ENCODE measurements at places on chromosomes 1 and 21. TPM values are rescaled to one million over a fixed set of nuclear protein-coding genes. Genes with fewer than 3 reads are reported as not detected.
A peak's percentile ranks its signal among the peaks of the same experiment; 100 is the strongest.

GRCh38 chr1:13830170-13830569, 130.2 kb downstream of the PRDM2 start:
- no peak for DNase-seq

GRCh38 chr1:224170343-224170742, 12.7 kb upstream of the DEGS1 start:
- DNase-seq = no peak

Gene SLC16A1
- total RNA-seq = 79.1 TPM

- no peak for DNase-seq
Observed at GRCh38 chr1:213131851-213132655, 81.0 kb downstream of the RPS6KC1 start.

DNA sequence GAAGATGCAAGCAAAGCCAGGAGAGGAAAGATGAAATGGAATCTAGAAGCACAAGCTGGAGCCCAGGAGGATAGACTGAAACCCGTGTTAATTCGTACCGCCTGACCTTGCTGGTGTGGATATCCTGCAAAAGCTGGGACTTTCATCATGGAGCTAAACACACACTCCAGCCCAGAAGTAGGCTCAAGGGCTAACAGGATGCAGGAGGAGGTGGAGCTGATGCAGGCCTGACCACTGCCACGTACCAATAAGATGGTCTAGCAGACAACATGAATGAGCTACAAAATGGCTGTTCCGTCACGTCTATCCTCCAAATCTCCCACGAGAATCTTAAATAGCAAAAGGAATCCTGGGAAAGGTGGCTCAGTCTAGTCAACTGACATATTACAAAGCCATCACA, 270.3 kb downstream of the SDCCAG8 start:
- DNase-seq = no peak

Gene PLPP3
- 49.5 TPM for total RNA-seq

DNA sequence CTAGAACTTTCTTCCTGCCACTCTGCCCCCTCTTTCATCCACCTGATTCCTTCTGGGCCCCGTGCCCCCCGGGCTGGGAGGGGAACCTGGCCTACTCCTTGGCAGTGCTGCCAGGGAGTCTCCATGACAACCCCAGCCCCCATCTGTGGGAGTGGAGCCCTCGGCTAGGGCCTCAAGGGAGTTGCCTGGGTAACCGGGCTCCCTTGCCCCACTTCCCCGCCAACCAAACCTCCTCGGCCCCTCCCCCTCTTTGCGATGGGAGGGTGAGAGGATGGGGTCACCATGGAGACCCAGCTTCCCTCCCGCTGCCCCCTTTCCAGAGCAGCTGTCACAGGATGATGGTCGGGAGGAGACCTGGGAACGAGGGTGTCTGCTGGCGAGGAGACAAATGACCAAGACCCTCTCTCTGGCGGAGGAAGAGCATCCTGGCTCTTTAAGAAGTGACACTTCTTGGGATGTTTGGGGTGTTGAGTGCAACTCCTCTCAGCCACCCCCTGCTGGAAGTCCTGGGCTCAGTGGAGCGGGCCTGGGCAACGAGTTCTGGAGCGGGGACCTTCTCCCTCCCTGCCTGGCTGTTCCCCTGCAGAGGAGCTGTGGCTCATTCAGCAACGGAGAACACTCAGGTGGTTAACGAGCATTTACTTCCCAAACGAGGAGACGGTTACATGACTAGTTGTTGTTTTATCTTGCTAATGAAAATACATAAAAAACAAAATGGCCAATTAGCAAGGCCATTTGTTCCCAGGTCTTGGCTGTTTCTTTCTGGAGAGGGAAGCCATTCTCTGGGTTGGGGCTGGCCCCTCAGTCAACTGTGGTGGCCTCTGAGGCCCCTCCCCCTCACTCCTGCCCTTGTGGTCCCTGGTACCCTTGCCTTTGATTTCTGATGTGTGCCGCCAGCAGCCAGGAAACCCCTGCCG, 82.8 kb downstream of the UBIAD1 start:
- no peak for DNase-seq

GRCh38 chr1:225825078-225825477, 15.2 kb downstream of the EPHX1 start:
- no peak for DNase-seq

GRCh38 chr1:193229136-193229535, 42.7 kb upstream of the B3GALT2 start:
- no peak for DNase-seq

GRCh38 chr1:58190267-58190988, 356.1 kb downstream of the OMA1 start:
- no peak for DNase-seq

- no peak for DNase-seq
Observed at GRCh38 chr1:231781892-231782291, 155.3 kb downstream of the DISC1 start.

DNA sequence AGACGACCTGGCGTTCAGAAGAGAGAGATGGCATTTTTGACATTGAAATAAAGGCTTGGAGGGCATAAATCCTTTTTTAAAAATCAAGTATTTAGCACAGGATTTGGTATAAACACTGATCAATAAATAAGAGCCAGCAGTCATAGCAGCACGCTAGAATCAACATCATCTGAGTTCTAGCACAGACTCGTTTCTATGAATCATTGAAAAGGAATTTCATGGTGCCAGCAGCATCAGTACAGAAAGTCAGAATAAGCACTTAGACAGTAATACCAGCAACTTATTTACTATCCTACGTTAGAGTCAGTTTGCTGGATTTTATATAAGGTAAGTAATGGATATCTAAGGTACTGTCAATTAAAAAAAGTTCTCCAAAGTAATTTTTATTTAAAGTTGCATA, 119.3 kb downstream of the HLCS start:
- DNase-seq = peak; percentile 84

Gene C1orf185
- not detected for total RNA-seq

Gene FAM167B
- total RNA-seq = 0.23 TPM

DNA sequence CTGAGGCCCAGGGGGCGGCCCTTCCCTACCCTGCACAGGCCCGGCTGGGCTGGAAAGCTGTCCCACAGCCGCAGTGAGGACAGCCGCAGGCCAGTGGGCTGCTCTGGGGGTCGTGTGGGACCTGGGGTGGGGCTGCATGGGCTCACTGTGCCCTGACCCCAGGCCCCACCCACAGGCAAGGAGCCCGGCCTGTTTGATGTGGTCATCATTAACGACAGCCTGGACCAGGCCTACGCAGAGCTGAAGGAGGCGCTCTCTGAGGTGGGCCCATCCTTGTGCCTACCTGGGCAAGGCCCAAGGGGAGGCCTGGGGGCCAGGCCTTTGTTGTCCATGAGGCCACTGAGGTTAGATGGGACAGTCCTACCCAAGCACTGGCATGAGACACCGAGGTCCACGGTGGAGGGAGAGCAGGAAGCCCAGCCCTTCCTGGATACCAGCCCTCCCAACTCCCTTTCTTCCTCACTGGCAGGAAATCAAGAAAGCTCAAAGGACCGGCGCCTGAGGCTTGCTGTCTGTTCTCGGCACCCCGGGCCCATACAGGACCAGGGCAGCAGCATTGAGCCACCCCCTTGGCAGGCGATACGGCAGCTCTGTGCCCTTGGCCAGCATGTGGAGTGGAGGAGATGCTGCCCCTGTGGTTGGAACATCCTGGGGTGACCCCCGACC, 1.4 kb upstream of the GJC2 start:
- DNase-seq = no peak

- peak; percentile 11 for DNase-seq
Observed at GRCh38 chr1:16237343-16237830, 404 bp upstream of the CPLANE2 start.

Gene PRDM16
- total RNA-seq = not detected

DNA sequence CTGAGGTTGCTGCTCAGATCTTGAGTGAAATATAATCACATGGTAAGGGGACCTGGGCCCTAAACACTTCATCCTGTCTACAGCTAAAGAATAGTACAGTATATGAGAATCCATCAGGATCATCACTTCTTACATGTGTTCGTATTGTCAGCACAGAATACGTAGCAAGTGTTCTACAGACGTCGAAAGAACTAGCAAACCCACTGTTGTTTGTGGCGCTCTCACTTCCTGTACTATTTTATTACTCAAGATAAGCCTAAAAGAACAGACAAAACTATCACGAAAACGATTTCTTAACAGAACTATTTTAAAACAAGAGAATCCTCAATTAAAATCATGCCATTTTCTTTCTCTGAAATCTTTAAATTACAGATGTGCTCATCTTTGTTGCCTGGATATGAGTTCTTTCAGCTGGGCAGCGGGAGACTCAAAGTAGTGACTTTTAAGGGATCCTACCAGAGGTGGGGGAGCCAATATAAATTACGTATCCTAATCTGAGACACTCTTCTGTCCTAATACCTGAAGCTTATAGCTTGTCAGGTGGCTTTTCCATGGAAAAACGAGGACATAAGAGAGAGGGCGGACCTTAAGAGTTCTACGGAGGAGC, 724 bp downstream of the ST7L start:
- DNase-seq = peak; percentile 22

- DNase-seq = no peak
Observed at GRCh38 chr1:182248721-182249120, 142.9 kb downstream of the GLUL start.

Gene S100A9
- not detected for total RNA-seq

- no peak for DNase-seq
Observed at GRCh38 chr1:47565676-47566075, 127.8 kb downstream of the FOXD2 start.

DNA sequence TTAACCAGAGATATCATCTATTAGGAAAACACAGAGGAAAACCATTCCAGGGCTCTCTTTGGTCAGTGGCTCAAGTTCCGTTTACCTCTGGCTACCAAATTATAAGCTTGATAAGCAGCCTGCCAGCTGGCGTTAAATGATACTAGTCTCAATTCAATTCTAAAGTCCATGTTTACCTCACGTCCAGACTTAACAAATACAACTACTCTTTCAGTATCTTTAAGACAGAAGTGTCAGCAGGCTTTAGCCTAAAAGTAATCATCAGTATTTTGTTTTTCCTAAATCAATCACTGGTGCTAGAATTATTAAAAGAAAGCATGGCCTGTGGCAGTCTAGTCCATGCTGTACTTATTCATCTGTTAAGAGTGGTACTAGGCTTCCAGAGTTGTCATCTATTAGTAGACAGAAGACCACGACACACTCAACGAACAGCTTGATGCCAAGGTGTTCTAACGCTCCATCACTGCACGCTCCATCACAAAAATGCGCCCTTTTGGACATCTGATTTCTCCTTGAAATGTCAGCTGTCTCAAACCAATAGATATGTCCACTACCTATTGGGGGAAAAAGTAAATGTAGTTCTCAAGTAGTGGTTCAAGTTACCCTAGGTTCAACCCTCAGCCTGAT, 1.5 kb downstream of the IVNS1ABP start:
- DNase-seq = no peak
